ENCODE measurements at places on chromosomes 5 and 9. TPM values are rescaled to one million over a fixed set of nuclear protein-coding genes. Genes with fewer than 3 reads are reported as not detected.

GRCh38 chr9:100428871-100429654 lies 2.1 kb downstream of the MSANTD3 start:
- DNase-seq, result no peak

BTNL9 gene
- polyA plus RNA-seq, result 6.5 TPM

DNA sequence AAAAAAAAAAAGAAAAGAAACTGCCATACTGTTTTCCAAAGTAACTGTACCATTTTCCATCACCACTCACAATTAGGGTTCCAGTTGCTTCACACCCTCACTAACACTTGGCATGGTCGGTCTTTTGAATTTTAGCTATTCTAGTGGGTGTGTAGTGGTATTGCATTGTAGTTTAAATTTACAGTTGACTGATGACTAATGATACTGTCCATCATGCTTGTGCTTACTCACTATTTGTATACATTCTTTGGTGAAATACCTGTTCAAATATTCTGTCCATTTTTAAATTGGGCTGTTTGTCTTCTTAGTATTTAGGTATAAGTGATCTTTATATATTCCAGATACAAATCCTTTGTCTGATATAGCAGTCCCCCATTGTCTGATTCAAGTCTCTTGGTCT lies 36.2 kb upstream of the ZNF169 start:
- no peak for DNase-seq

DNA sequence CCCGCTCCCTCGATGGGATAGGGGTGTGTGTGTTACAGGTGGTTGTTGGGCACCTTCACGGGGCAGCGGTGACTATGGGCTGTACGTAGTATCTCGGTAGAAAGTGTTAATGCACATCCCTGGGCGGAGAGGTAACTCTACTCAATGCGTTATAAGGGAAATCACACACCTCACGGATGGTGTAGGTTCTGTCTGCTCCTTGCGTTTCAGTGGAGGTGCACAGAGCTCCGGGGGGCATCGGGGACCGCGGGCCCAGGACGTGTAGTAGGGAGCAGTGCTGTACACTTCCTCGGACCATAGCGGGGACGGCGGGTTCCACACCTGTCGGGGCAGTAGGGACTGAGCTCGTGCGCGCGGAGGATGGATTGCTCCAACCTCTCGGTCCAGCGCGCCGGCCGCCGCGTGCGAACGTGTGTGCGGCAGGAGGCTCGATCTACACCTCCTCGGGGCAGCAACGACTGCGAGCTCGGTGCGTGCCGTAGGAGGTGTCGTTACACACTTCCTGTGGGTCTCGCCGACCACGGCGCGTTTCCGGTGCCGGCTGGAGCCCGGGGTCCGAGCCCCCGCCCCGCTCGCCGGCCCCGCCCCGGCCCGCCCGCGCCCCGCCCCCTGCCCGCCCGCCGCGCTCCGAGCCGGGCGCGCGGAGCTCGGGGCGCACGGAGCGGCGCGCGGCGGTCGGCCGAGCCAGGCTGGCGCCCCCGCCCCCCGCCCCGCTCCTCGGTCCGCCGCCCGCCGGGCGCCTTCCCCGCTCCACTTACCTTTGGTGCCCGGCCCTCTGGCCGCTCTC lies at the start of gene KIAA1958:
TSS of gene KIAA1958 (plus strand) at position 607 of the 787 bp plus-strand sequence. CDS start 87,254 bp downstream, outside the sequence.
- peak; percentile 84 for DNase-seq

- no peak for DNase-seq
These were observed 27.3 kb upstream of the SLC46A2 start for GRCh38 chr9:112917987-112918362.

FAM78A gene
- 0.89 TPM for polyA plus RNA-seq

GRCh38 chr5:150616506-150616905 lies 24.0 kb upstream of the SYNPO start:
- no peak for DNase-seq

DNA sequence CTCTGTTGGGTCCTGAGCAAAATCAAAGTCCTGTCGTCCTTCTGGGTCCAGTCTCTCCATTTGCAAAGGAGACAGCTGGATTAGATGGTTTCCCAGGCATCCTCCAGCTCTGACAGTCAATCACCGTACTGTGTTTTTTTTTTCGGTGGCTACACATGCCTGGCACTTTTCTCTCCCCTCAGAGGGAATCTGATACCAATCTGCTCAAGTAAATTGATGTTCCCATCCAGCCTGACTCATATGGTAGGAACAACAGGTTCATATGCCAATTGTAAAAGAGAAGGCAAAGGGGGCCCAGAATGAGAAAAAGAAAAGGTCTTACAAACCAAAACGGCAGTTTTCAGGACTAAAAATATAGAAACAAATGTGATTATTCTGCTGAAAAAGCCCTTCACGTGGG lies 1.2 kb downstream of the FBXO10 start:
- DNase-seq, result no peak

DNA sequence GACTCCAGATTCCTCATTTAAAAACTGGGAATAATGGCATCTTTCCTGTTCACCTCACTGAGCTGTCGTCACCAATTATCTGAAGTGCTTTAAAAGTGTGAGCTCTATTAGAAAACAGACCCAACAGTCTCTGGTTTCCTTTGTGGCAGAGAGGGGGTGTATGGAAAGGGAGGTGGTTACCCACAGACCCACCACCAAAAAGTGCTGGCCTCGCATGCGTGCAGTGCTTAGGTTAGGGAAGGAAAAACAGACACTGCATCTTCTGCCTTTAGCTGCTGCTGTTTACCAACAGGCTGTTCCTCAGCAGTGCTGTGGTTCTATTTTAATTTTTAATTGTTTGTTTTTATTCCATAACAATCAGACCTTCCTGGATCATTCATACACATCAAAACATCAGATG lies 249.6 kb downstream of the PIK3R1 start:
- DNase-seq, result no peak

GRCh38 chr5:59246145-59246869 lies 647.2 kb downstream of the PDE4D start:
- no peak for DNase-seq

GRCh38 chr9:86846656-86847055 lies 100.7 kb downstream of the GAS1 start:
- DNase-seq, result no peak

DNA sequence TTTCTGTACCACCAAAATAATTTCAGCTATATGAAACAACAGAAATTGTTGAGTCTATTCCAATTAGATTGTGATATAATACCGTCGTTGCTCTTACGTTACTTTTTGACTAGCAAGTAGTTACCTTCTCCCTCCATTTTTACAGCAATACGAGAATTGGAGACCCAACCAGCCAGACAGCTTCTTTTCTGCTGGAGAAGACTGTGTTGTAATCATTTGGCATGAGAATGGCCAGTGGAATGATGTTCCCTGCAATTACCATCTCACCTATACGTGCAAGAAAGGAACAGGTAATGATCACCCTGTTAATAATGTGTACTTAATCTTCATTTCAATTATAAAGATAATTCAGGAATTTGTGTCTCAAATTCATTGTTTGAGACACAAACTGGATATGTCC lies 100.7 kb downstream of the VCAN start:
- no peak for DNase-seq

- no peak for DNase-seq
These were observed 360.5 kb downstream of the KCTD16 start for GRCh38 chr5:144531188-144531587.

- peak; percentile 33 for DNase-seq
These were observed 2.1 kb downstream of the MAP3K1 start for GRCh38 chr5:56817263-56818014.

DNA sequence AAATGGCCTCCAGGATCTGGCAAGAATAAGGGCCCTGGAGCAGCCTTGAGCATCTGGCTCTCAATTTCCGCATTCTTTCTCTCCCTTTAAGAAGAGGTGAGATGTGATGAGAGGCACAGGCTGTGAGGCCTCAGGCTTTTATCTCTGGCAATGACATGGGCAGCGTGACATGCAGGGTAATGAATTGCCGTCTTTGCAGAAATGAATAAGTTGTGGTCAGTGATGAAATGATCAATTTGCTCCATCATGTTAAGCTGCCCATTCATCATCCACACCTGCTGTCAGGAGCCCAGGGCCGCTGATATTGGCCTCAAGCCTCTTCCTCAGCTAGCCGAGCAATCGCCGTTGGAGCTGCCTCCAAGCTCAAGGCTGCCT lies 265.3 kb downstream of the TRIM32 start:
- no peak for DNase-seq

- no peak for DNase-seq
These were observed 17.2 kb downstream of the C5orf63 start for GRCh38 chr5:127055880-127056653.

MYO10 gene
- polyA plus RNA-seq, result 14.9 TPM

DND1 gene
- polyA plus RNA-seq, result 2.4 TPM

GRCh38 chr9:16921855-16922254 lies 51.4 kb upstream of the BNC2 start:
- peak; percentile 0 for DNase-seq
